Kidney tubule cell (primary cell): ENCODE measurements at places on chromosomes 3 and 15.
A peak's percentile ranks its signal among the peaks of the same experiment; 100 is the strongest.

GRCh38 chr3:141384157-141384556 lies 15.9 kb downstream of the ZBTB38 start:
- DNase-seq: no peak

DNA sequence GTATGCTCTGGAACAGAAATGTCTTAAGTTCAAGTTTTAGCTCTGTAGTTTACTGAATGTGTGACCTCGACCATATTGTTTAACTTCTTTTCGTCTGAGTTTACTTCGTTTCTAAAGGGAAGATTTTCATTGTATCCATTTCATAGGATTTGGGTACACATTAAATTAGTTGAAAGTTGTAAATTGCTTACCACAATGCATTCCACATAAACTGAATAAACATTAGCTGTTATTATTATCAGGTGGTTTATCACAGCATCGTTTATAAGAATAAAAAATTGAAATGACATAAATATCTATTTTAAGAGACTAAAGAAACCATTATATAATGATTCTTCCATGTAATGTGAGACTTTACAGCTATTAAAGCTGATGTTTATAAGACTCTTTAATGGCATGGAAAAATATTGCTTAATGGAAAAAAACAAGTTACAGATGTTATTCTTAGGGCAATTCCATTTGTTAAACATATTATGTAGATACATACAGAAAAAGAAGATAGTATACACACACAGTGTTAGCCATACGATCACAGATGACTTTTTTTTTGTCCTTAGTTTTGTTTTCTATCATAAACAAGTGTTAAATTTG lies 342.3 kb upstream of the SGO1 start:
- no peak for DNase-seq

GRCh38 chr3:117549716-117550115 lies 840.1 kb downstream of the TUSC7 start:
- DNase-seq: peak; percentile 6

DNA sequence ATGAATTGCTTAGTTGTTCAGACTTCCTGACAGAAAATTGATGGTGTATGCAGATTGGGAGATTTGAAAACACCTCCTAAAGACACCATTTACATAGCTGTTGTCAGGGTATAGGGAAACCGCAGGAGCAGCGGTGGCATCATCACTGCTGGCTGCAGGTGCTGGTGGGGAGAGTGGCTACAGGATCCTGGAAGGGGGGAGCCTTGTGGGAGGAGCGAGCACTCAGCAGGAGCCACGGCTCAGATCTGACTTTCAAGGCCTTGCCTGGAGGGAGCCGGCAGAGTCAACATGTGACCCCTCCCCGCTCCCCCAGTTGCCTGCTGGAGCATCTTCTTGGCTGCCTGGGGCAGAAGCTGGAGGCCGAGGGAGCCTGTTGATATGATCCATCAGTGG lies 26.1 kb downstream of the EDEM1 start:
- no peak for DNase-seq

DNA sequence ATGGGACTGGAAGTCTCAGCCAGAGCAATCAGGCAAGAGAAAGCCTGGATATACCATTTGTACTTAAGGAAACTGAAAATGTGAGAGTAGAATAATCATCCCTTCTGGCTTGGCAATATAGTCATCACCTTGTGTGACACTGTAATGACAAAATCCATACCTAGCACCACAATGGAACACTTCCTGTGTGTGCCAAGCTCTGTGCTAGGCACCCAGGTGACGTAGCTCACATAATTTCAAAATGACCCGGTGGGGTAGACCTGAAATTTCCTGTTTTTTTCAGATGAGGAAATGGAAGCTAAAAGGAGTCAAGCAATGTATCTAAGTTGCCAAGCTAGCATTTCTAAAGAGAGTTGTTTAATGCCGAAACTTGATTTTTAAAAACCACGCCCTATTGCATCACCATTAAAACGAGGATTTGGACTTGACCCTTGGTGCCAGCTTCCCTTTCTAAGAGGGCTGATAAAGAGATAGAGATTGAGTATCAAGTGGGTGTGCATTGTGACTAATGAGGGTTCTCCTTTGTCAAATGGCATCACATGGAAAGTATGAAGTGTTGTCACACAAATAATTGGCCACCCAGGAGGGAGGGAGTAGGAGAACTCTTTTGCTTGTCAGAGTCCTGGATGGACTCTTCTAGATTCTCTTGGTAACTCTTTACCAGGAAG lies 141.3 kb upstream of the PDZRN3 start:
- DNase-seq: no peak

DNA sequence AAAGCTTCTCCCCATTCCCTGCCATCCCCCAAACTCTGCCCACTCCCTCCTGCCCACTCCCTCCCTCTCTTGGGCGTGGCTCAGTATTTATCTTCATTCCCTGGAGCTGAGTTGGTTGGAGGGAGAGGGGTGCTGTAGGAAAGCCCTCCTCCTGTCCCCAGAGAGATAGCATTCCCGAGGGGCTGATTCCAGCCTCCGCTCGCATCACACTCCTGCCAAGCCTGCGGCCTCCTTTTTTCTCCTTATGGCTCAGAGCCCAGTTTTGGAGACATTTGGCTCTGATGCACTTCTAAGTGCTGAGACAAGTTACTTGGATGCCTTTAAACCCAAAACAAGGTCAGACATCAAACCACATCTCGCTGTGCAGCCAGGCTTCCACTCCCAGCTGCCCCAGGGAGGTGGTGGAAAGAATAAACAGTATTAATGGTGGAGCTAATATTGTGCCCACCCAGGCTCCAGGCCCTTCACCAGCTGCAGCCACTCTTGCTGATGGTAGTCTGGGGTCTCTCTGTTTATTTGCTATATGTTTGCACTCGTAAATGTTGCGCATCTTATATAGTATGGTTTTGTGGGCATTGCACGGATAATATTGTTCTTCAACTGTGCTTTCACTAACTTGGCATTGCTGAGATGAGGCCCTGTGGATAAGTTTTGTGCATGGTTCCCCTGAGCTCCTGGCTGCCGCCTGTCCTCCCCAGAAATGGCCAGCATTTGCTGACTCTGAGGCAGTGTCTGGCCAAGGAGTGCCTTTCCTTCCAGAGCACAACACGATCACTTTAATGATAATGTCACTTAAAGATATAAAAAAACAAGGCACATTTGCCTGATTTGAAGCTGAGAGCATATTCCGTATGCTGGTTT lies 157.2 kb downstream of the LRRC28 start:
- peak; percentile 25 for DNase-seq

- DNase-seq: no peak
These were observed 52.8 kb downstream of the XRN1 start for GRCh38 chr3:142394921-142395622.

DNA sequence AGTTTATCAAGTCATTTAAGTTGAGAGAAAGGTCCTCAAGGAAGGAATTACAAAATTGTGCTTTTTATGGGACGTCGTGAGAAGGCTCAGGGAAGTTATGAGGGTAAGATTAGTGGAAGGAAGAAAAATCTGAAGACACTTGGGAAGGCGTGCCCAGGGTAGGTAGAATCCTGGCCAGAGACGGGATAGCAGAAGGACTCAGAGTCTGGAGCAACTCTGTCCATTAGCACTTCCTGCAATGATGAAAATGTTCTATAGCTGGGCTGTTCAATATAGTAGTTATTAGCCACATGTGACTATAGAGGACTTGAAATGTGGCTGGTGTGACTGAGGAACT lies 271.0 kb upstream of the ZPLD1 start:
- no peak for DNase-seq

- DNase-seq: peak; percentile 100
These were observed at the start of gene MLH1 for GRCh38 chr3:36993326-36994283. TSS of gene MLH1 (plus strand) at chr3:36993518. CDS start at chr3:36993548, 30 bp downstream.

DNA sequence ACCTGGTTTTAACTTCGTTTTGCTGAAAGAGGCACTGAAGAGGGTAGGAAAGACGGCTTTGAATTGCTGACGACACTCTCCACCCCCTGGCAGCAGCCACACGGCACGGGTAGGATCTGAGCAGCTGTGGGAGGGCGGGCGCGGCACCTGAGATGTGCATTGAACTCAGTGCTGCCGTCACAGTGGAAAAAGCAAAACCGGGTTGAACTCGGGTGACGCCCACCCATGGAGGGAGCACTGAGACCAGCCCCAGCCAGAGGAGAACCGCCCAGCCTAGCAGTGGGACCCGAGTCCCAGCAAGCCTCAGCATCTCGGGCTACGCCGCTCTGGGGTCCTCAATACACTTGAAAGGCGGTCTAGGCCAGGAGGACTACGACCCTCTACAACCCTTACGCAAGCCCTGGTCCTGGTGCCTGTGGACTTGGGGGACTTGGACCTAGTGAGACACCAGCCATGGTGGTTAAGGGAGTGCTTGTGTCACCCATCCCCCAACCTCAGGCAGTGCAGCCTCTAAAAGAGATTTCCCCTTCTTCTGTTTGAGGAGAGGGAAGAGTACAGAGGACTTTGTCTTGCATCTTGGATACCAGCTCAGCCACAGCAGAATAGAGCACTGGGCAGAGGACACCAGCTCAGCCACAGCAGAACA lies 50.0 kb upstream of the RPL35A start:
- DNase-seq: no peak

GRCh38 chr3:128205558-128206145 lies 52.4 kb downstream of the EEFSEC start:
- DNase-seq: no peak

GRCh38 chr3:113507501-113508067 lies 7.4 kb downstream of the SPICE1 start:
- no peak for DNase-seq

DNA sequence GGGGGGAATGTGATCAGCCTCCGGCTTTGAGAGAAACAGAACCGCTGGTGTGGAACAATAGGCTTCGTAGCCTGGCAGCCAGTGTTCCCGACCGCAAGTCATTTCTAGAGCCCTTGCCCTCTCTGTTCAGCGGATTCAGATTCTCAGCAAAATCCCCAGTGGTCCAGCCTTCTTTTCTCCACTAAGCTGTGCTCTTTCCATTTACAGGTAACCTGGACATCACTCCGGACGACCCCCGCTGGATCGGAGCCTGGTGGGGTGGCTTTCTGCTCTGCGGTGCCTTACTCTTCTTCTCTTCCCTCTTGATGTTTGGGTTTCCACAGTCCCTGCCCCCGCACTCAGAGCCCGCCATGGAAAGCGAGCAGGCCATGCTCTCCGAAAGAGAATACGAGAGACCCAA lies 250.6 kb downstream of the SLCO3A1 start:
- DNase-seq: no peak

DNA sequence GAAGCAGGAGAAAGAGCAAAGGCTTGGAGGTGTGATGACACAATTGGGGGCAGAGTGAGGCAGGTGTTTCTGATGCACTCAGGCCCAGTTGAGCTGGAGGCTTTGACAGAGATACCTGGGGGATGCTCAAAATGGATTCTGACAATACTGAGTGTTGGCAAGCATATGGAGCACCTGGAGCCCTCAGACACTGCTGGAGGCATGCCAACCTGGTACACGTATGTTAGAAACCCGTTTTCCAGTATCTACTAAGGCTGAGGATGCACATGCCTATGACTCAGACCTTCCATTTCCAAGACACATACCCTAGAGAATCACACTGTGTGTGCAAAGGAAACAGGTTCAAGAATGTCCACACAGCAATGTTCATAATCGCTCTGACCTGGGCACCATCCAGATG lies 58.7 kb downstream of the WNT7A start:
- peak; percentile 34 for DNase-seq
